ENCODE measurements at places on chromosomes 7 and 10.

- DNase-seq = peak; percentile 80
Observed at GRCh38 chr7:149690688-149691446, 82.5 kb downstream of the ZNF467 start.

- DNase-seq = no peak
Observed at GRCh38 chr7:92945840-92946239, 109.5 kb upstream of the CDK6 start.

- DNase-seq = no peak
Observed at GRCh38 chr10:117366741-117367140, 8.5 kb downstream of the PDZD8 start.

- no peak for DNase-seq
Observed at GRCh38 chr10:79346388-79347225, 662 bp upstream of the PPIF start.

GRCh38 chr10:71392292-71392691, 4.4 kb upstream of the CDH23 start:
- DNase-seq = no peak

GRCh38 chr7:873367-874002, 2.9 kb upstream of the GET4 start:
- DNase-seq = peak; percentile 81

DNA sequence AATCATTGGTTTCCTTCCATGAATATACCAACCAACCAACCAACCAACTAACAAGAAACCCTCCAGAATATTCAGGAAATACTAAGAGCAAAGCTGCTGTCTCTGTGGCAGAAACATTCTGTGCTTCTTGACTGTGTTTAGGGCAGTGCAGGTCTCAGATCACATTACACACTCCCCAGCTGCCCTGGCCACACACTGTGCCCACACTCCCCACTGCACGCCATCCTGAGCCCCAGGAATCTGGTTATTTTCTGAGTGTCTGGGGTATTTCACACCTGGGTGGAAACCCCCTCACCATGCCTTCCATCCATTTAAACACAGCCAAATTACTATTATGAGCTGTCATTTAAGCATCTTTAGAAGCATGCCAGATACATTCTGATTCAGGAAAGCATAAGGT, 183.7 kb upstream of the ANK3 start:
- peak; percentile 10 for DNase-seq

GRCh38 chr10:63166742-63167258, 33.7 kb downstream of the NRBF2 start:
- peak; percentile 31 for DNase-seq

DNA sequence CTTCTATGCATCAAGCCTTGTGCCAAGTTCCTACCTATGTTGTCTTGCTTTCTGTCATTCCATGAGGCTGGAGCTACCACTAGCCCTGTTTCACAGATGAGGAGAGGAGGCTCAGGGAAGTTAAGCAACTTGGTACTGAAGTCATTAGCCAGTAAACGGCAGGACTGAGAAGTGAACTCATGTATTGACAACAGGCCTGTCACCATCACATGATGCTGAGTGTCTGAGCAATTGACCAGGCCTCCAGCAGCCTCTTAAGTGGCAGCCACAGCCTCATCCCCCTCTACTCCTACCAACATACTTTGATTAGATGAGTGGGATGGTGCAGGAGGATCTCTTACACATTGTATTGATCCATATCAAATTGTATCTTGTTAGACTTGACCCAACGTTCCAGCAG, 317.6 kb downstream of the GRID1 start:
- DNase-seq = no peak

GRCh38 chr10:131847241-131847783, 53.5 kb upstream of the PPP2R2D start:
- DNase-seq = peak; percentile 1

- DNase-seq = no peak
Observed at GRCh38 chr7:47458057-47458456, 123.9 kb downstream of the TNS3 start.

- no peak for DNase-seq
Observed at GRCh38 chr10:100038561-100039071, 28.9 kb upstream of the DNMBP start.
